ENCODE measurements at places on chromosomes 5 and 9. TPM values are rescaled to one million over a fixed set of nuclear protein-coding genes. Genes with fewer than 3 reads are reported as not detected.

Gene SH3TC2
- total RNA-seq = 8.7 TPM

Gene EPB41L4A
- 0.35 TPM for total RNA-seq

Gene DAPK1
- total RNA-seq = 43.5 TPM

Gene DOLPP1
- total RNA-seq = 5.1 TPM

Gene MCIDAS
- not detected for total RNA-seq

Gene SLC46A2
- not detected for total RNA-seq

Gene RC3H2
- 33.3 TPM for total RNA-seq

Gene NR3C1
- total RNA-seq = 36.7 TPM

Gene SPINK14
- not detected for total RNA-seq

Gene ANKRD34B
- total RNA-seq = not detected

Gene SARDH
- 1.2 TPM for total RNA-seq

Gene PCDHGA12
- 9.9 TPM for total RNA-seq

Gene ADGRD2
- not detected for total RNA-seq

Gene PRDM9
- not detected for total RNA-seq

Gene FGD3
- not detected for total RNA-seq

Gene PCDHB8
- total RNA-seq = 0.35 TPM

Gene GPR21
- 2.6 TPM for total RNA-seq

Gene MATR3
- total RNA-seq = 166 TPM

Gene SPEF2
- total RNA-seq = 1.1 TPM
